ENCODE measurements at places on chromosomes 4 and X. TPM values are rescaled to one million over a fixed set of nuclear protein-coding genes. Genes with fewer than 3 reads are reported as not detected.
A peak's percentile ranks its signal among the peaks of the same experiment; 100 is the strongest.

The POU3F4 gene
- total RNA-seq = 0.31 TPM

The PLXNB3 gene
- 5.3 TPM for total RNA-seq

The SOD3 gene
- total RNA-seq = 12.0 TPM

The TCEAL3 gene
- 13.5 TPM for total RNA-seq

The MAGEB2 gene
- not detected for total RNA-seq

The APELA gene
- 0.89 TPM for total RNA-seq

The PFKFB1 gene
- total RNA-seq = not detected

The EVC gene
- 24.0 TPM for total RNA-seq

The UCP1 gene
- 0.46 TPM for total RNA-seq

The SSX2B gene
- total RNA-seq = not detected

The YY2 gene
- total RNA-seq = 2.0 TPM

DNA sequence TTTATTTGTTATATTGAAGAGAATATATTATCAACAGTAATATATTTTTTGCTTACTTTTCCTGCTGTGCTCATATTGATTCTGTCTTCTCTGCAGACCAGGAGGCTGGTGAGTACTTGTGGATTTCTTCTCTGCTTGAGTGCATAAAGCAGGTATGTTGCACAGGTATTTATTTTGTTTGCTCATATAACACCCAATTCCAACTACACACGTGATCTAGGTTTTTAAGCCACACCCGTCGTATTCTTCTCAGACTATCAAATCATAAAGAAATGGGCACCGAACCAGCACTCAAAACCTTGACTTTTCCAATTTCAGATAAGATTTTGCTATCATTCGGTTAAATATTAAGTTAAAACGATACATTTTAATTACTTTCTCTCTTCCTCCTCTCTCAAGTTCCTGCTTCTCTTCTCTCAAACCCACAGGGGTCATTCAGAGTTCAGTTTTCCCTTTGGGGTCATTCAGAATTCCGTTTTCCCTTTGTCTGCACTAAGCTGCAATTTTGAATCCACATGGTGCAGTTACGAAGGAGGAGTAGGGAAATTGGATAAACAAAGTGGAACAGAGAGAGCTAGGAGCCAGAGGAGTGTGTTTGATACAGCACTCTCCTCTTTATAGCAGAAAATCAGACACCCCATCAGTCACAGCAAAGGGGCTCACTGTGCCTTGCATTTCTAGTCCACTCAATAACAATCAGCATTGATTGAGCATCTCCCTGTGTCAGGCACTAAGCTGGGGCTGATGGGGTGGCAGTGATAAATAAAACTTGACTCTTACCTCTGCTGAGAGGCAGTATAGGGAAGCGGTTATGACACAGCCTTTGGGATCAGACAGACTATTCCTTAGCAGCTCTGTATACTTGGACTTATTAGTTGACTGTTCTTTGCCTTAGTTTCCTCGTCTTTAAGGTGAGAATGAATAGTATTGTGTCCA, at the start of gene ADH1C:
ADH1C (minus strand) TSS at position 145 of the 936 bp plus-strand sequence; CDS start at position 74, 71 bp downstream.
- no peak for DNase-seq

DNA sequence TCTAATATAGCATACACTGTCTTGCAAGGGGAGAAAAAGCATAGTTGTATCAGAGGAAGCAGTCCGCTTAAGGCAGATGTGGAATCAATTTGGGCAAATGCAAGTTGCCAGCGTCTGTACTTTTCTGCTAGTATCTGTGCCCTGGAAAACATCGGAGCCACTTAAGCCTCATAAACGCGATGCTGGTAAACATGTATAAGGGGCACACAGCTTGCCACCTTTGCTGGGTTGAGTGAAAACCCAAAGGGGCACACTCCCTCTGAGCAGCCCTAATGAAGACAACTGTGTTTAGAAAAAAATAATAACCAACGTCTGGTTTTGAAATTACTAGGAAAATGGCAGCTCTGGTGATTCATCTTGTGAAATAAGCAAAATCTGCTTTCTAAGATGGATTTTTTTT, 24.3 kb downstream of the SMIM20 start:
- no peak for DNase-seq

DNA sequence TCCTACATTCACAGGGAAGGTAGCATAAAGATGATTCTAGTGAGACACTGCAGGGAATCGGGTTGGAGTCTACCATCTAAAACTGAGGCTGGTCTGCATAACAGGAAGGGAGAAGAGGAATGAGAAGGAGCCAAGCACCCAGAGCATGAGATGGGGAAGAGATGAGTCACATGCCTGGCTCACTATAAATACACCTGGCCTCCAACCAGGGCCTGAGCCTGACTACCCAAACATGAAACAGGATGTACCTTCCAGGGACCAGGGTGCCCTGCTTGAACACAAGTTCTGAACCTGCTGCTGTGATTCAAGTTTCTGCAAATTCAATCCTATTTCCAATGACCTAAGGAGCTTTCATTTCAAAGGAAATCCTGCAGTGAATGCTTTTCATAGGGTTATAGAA, 24.9 kb downstream of the CD99L2 start:
- DNase-seq = peak; percentile 39

- DNase-seq = peak; percentile 73
Measured at GRCh38 chr4:88378691-88379559, at the start of gene HERC6. TSS of gene HERC6 (plus strand) at chr4:88378852. CDS start at chr4:88378922, 70 bp downstream.

DNA sequence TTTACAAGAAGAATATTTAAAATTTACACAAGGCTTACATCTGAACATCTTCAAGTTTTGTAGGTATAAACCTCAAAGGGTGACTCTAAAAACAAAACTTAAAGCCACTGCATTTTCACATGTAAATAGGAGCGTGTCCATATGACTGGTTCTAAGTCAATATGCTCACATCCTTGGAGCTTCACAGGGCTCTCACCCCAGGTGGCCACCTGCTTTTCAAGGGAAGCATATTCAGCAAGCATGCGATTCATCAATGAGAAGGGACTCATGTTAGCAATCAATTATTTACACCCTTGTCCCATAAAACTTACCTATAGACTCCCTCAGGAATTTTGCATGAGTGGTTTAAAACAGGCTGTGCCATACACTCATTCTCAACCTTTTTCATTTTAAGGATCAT, 17.8 kb upstream of the KLHL34 start:
- DNase-seq = no peak

DNA sequence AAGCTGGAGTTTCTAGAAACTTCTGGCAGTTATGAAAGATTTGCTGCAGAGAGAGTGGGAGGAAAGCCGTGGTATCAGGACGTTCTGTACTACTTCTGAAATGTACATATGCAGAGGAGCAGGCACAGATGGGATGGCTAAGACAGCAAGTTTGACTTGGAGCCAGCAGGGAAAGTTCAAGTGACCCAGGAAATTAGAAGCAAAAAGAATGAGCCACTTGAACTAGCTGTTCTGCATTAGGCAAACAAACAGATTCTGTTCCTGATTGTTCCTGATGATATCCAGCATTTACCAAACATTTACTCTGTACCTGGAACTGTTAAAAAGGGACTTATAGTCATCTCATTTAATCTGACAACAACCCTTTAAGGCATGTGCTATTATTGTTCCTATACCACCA, 41.4 kb upstream of the CXCL13 start:
- DNase-seq = no peak

GRCh38 chr4:77930876-77931275, 68.2 kb downstream of the MRPL1 start:
- DNase-seq = peak; percentile 65

DNA sequence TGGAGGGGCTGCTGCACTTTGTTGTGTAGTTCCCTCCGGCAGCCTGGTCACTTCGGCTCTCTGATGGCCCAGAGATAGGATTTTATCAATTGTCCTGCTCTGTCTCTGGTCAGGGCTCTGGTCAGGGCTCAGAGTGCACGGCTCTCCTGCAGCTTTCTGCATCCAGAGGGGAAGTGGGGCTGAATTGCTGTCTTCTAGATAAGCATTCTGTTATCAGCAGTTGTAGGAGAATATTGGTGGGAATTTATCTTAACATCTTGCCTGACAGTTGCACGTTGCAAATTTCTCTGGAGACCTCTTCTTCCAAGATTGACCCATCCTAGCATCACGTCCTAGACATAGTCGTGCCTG, 62.8 kb downstream of the FAM193A start:
- no peak for DNase-seq

- peak; percentile 76 for DNase-seq
Measured at GRCh38 chr4:7507381-7507780, 72.7 kb upstream of the PSAPL1 start.

- DNase-seq = no peak
Measured at GRCh38 chrX:50905334-50905733, 5.2 kb upstream of the BMP15 start.

DNA sequence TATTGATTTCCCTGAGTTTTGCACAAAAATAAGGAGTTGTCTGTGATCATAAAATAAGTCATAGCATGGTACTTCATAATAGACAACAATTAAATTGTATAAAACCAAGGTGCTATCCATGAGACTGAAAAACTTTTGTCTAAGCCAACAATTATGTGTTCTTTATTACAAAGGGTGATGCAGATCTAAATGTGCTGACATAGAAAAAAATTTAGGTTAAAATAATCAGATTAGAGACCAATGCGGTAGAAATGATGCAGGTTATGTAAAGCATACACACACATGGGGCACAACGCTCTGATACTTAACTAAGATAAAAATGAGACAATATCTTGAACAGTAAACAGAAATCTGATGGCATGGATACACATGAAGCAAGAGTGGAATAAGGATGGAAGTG, 113.3 kb downstream of the PWWP3B start:
- DNase-seq = no peak

DNA sequence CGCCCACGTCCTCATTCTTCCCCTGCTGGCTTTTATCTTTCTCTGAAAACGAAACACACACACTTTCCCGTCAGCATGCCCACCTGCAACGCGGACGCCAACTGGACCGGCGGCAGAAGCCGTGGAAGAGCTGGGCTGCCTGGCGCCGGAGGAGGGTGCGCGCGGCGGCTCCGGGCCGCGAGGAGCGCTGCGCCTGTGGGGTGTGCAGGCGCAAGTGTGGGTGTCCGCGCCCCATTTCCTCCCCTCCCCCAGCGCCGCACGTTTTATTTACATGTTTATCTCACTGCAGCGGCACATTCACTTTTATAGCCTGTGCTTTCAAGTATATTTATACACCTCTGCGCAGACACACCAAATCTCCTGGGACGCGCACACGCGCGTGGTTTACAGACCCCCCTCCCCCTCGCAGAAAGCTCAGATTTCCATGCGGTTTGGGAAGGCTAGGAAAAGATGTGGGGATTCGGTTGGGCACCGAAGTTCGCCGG, 1.5 kb downstream of the PITX2 start:
- no peak for DNase-seq

- DNase-seq = no peak
Measured at GRCh38 chrX:78322863-78323262, 4.5 kb downstream of the CYSLTR1 start.

GRCh38 chr4:152620915-152621314, 58.9 kb downstream of the TMEM154 start:
- DNase-seq = no peak

DNA sequence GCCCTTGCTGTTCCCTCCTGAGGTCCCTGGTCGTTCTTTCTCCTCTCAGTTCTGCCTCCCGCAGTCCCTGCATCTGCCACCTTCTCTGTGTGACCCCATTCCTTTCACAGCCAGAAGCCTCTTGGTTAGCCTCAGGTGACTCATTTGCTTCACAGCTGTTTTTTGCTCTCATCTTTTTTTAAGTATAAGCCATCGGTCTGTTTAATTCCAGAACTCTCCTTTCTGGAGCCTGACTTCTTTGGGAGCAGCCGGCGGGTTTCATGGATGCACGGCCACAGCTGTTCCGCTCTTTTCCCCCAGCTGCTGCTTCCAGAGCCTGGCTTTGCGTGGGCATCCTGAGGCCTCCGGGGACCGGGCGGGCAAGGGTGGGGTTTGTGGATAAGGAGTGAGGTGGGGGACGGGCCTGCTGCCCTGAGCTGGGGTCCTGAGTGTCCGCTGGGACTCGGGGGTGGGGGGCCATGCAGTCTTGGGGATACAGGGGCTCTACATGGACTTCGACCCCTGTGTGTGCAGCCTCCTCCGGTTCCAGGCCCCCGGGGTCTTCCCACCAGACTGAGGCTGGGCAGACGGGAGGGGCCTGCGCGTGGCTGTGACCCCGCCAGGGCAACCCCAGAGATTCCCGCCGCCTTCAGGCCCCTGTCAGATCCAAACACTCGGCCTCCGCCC, 46.7 kb downstream of the PCGF3 start:
- DNase-seq = peak; percentile 49

DNA sequence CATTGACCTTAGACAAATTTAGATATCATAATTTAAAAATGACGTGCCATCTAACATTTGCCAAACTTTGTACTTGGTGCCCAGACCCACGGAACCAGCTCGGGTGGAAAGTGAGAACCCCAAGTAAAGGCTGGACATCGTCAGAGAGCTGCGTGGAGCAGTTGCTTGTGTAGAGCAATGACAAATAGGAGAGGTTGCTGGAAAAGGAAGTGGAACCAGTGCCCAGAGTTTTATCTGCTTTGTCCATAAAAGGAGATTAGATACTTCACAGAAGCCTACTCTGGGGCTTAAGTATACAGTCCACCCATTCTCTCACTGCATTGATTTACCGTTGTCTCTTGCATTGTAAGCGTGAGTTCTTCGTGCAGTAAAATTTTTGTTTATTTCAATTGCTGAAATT, 5.4 kb upstream of the TBC1D1 start:
- peak; percentile 41 for DNase-seq

GRCh38 chr4:6199422-6199921, 877 bp downstream of the JAKMIP1 start:
- DNase-seq = no peak

GRCh38 chr4:56187688-56188087, 199.6 kb downstream of the AASDH start:
- DNase-seq = no peak

GRCh38 chrX:65751519-65751918, 84.1 kb downstream of the MSN start:
- DNase-seq = no peak

GRCh38 chr4:105551965-105552746, at the start of gene ARHGEF38:
TSS of gene ARHGEF38 (plus strand) at chr4:105552620. CDS start at chr4:105552766, 146 bp downstream.
- peak; percentile 20 for DNase-seq

DNA sequence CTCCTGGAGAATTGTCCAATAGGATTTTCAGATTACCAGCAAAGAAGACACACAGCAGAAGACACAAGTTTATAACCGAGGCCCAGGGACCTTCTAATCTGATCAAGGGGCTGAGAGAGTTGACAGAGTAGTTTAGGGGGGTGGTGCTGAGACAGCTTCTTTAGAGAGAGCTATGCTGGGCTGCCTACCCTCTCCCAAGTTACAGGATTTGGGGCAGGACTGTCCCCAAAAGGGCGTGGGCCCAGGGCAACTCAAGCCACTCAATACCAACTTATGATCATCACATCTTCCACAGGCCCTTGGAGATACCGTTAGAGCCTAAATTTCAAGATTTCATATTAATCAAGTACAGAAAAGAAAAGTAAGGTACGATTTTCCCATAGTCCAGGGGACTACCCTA, 43.0 kb downstream of the PDHA1 start:
- no peak for DNase-seq

- DNase-seq = no peak
Measured at GRCh38 chrX:132940727-132941327, 17.6 kb downstream of the HS6ST2 start.

- no peak for DNase-seq
Measured at GRCh38 chr4:31139767-31140166, 419.6 kb downstream of the PCDH7 start.
